ENCODE measurements at places on chromosomes 5 and 9. TPM values are rescaled to one million over a fixed set of nuclear protein-coding genes. Genes with fewer than 3 reads are reported as not detected.

- no peaks in the 10 kb centered on the region for H3K36me3 ChIP-seq
- no peaks in the 10 kb centered on the region for H3K4me1 ChIP-seq
- H3K27me3 ChIP-seq = no peaks in the 10 kb centered on the region
- DNase-seq = no peak
- H3K27ac ChIP-seq = no peak overlapping the region
- no peak overlapping the region for H3K4me3 ChIP-seq
These were observed 637.2 kb upstream of the GRAMD2B start for GRCh38 chr5:125786021-125786420.

- H3K27ac ChIP-seq = no peak overlapping the region
- DNase-seq = no peak
- H3K27me3 ChIP-seq = no peaks in the 10 kb centered on the region
- no peak overlapping the region for H3K4me3 ChIP-seq
- peaks cover 5% of the 10 kb centered on the region for H3K36me3 ChIP-seq
These were observed 119.3 kb downstream of the LMNB1 start for GRCh38 chr5:126896170-126896702.

- H3K27me3 ChIP-seq = no peaks in the 10 kb centered on the region
- no peak for DNase-seq
- peaks cover 4% of the 10 kb centered on the region for H3K36me3 ChIP-seq
- H3K4me1 ChIP-seq = peaks cover 19% of the 10 kb centered on the region
- H3K27ac ChIP-seq = no peak overlapping the region
- H3K4me3 ChIP-seq = no peak overlapping the region
These were observed 1.0 kb upstream of the EXOC3 start for GRCh38 chr5:441996-442334.

Gene GNG10
- total RNA-seq = 7.2 TPM

Gene TMEM203
- total RNA-seq = 35.7 TPM

DNA sequence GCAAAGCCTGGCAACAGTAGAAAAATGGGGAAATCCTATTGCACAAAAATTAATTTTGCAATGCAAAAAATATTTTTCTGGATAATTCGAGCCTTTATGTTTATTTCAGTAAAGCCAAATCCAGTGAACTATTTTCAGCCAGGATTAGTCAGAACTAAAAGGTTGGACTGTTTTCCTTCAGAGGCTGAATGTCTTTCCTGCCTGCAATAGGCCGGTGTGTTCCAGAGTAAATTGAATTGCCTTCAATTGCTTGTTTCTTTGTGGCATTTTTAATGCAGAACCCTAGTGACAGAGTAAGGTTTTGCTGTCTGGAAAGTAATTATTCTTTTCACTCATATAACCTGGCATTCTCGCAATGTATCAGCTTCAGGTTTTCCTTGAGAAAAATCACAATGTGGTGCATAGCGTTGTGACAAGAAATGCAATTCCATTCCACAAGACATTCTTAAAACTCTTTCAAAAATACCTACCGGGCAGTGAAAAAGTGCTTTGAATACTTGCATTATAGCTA lies 183.7 kb downstream of the GLIS3 start:
- DNase-seq = no peak
- H3K27me3 ChIP-seq = no peaks in the 10 kb centered on the region
- H3K27ac ChIP-seq = no peak overlapping the region
- no peaks in the 10 kb centered on the region for H3K36me3 ChIP-seq

Gene GFI1B
- total RNA-seq = 0.85 TPM

GRCh38 chr5:129996896-129997295 lies 92.6 kb downstream of the CHSY3 start:
- H3K4me1 ChIP-seq = no peaks in the 10 kb centered on the region
- no peak for DNase-seq
